ENCODE measurements at places on chromosomes 1 and 21.
A peak's percentile ranks its signal among the peaks of the same experiment; 100 is the strongest.

DNA sequence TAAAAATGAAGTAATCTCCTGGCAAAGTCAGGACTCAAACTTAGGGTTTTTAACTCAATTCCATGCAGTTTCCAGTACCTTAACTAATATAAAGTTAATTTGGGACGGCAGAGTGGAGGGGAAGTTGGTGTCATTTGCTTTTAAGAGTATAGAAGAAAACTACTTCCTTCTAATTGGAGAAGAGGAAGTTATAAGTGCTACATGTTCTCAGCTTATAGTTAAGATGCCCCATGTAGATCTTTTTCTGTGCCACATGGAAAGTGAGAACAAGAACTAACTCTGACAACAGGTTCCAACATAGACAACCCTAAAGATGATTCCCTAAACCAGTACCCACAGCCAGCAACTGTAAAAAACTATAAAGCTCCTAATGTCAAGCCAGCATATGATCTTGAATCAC is 11.5 kb downstream of the RRAGC start:
- no peak for ATAC-seq

DNA sequence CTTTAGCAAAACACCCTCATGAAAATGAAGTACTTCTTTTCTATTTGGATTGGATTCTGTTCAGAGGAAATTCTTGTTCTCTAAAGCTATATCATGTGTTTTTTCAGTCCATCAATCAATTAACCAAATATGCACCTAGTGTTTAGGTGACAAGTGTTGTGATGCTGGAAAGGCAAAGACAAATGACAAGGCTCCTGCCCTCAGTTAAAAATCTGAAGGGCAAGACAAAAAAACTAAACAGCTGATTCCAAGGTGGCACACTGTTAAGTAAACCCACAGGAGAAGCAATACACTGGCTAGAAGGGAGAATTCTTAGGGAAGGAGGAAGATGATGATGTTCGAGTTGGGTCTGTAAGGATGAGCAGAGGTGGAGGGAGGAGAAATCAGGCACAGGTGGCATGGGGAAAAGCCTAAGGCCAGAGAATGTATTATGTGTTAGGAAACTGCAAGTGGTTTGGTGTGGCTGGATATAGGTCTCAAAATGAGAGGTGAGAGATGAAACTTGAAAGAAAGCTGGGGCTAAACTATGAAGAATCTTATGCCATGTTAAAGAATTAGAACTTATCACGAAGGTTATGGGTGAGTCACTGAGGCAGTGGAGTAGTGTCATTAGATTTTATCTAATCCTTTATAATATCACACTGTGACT is 51.8 kb upstream of the GFI1 start:
- peak; percentile 39 for ATAC-seq

DNA sequence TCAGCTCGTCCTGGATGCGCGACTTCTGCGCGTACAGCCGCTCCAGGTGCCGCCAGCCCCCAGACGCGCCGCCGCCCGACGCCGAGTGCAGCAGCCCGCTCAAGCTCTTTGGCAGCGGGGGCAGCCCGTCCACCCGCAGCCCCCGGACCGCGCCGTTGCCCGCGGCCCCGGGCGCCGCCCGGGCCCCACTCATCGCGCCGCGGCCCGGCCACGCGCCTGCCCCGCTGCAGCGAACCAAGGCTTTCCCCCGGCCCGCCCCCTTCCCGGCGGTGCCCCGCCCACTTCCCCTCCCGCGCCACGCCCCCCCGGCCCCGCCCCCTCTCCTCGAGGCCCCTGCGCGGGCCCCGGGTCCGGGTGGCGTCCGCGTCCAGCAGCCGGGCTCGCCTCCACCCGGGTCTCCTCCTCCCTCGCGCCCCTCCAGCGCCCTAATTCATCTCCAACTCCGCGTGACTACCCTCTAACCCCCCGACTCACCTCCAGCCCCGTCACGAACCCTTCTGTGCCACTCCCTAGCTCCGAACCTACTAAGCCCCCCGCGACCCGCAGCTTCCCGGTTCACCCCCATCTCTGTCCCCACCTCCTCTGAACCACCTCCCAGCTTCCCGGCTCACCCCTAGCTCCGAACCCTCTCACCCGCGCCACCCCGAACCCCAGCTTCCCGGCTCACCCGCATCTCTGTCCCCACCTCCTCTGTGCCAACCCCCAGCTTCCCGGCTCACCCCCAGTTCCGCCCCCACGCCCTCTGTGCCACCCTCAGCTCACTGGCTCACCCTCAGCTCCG is at the start of gene FAM89A:
Gene FAM89A, minus strand, starts transcription at position 236 of the 781 bp plus-strand sequence. Its CDS starts 43 bp downstream, at position 193.
- ATAC-seq: peak; percentile 31

DNA sequence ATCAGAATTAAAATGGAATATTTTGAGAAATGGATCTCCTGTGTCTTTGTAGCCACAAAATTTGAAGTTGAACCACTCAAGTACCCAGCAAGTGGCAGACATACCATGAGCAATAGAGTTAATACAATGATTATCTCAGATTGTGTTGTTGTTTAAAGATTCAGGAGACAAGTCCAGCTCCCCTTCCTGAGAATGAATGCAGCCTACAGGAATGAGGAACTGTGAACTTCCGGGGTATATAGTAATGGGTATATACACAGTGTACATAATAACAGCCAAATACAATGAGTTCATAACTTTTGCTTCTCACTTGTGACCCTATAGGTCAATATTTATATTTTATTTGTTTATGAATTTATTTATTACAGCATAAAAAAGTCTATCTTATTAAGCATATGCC is 445.0 kb downstream of the SETD4 start:
- no peak for ATAC-seq

DNA sequence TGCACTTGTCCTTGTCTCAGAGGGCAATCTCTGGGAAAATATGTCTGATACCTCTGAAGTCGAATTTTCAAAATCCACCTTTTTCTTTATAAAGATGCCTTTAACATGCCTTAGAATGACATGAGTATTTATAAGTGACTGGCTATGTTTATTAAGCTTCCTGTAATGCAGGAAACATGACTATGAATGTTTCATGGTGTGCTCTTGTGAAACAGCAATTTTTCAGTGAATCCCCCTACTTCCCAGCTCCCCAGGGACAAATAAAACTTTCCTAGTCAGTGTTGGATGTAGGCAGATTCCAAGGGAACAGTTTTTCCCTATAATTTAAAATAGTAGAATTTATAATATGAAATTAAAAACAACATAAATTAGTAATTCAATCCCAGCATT is 437.0 kb downstream of the LMO4 start:
- ATAC-seq: no peak

DNA sequence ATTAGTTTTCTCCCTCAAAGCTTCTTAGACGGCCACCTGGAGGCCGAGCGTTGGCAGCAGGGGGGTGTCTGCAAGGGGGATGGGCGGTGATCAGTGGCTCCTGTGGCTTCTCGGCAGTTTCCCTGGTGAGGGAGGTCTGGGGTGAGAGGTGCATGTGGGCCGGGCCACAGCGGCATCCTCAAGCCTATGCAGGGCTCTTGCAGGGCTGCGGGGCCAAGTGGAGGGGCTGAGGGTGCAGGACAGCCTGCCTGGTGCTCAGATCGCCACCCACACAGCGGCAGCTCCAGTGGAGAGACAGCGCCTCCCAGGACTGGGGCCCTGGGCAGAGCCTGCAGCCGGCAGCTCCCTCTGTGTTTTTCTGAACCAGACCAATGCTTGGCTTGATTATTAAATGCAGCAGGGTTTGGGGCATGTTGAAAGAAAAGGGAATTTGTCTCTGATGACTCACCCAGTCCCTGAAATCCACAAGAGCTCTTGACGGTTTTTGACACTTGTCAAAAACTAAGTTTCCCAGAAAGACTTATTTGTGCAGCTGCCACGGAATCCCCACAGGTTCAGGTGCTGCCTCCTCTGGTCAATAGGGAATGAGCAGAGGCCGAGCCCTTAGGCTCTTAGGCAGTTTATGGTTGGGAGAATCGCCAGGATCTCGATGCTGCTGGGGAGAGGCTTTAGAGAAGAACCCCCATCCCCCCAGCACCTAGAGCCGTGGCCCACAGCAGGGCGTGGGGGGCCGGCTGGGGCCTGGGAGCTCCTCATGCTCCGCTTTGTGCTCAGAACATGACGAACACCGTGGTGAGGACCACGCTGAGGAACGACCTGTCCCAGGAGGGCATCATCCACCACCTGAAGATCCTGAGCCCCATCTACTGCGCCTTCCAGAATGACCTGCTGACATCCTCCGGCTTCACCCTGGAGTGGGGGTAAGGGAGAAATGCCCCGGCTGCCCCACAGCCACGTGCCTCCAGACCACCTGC is 54.7 kb downstream of the UMODL1 start:
- ATAC-seq: peak; percentile 55

DNA sequence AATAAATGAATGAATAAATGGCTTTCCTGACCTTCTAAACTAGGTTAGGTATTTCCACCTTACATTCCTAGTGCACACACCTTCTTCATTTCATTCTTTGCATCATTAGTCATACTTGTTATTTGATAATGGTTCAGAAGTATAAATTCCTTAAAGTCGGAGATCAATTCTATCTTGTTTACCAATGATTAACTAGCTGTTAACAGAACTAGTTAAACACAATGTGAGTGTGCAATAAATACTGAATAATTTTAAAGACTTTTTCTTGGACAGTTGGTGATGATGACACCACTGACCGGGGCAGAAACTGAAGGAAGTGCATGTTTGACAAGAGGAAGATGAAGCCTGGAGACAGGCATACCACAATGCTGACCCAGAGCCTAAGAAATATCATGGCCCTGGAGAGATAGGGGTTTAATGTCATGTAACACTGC is 207.1 kb upstream of the DEPDC1 start:
- no peak for ATAC-seq

- no peak for ATAC-seq
These were observed 379.8 kb downstream of the SIPA1L2 start for GRCh38 chr1:232249861-232250777.

GRCh38 chr1:24392604-24392946 is 21.0 kb downstream of the STPG1 start:
- no peak for ATAC-seq

- peak; percentile 93 for ATAC-seq
These were observed 191.2 kb downstream of the RERE start for GRCh38 chr1:8625981-8626898.

DNA sequence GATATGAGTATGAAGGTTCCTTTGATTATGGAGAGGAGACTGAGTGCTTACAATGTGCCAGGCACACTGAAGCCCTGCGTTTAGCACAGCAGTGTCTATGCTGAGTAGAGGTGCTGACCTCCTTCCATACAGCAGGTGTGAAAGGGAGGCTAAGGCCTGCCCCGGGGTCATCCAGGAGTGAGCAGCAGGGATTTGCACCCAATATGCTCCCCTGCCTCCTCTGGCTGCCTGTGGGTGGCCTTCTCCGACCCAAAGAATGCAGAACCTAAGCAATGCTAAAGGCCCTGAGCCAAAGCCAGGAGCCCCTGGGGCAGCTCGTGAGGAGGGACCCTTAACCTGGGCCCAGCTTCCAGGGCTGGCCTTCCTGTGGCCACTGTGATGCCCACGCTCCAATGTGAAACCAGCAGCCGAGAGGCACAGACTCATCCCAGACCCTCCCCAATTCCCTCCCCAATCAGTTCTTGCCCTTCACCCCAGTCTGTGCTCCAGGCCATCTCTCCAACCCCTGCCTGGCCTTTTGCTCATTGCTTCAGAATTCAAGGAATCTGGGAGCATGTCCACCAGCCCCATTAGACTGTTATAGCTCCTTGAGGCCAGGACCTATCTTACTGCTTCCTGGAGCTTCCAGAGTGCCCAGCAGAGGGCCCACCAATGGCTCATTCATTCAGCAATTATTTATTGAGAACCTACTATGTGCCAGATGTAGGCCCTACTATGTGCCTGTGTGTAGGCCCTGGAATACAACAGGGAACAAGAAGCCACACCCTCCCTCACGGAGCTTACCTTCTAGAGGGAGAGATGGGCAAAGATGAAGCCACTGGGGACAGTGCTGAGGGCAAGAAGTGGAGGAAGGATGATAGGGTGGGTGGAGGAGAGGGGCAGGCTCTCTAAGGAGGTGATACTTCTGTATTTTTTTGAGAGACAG is 53.3 kb downstream of the TAS1R2 start:
- peak; percentile 50 for ATAC-seq

- no peak for ATAC-seq
These were observed 21.4 kb upstream of the PTAFR start for GRCh38 chr1:28197682-28198415.

GRCh38 chr1:28144203-28145135 is 32.0 kb downstream of the PTAFR start:
- peak; percentile 20 for ATAC-seq

GRCh38 chr1:36223381-36223995 is 755 bp upstream of the THRAP3 start:
- ATAC-seq: peak; percentile 46

DNA sequence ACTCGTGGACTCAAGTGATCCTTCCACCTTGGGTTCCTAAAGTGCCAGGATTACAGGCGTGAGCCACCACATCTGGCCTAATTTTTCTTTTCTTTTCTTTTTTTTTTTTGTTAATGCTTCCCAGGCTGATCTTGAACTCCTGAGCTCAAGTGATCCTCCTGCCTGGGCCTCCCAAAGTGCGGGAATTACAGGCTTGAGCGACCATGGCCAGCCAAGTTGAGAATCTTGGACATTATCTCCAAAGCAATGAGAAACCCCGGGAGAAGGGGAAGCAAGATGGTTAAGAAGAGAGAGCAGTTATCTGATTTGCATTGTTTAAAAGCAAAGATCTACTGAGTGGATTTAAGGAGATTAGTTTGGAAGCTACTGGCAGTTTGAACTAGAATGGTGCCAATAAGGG is 9.1 kb downstream of the HIPK1 start:
- no peak for ATAC-seq

GRCh38 chr1:175690298-175690697 is 53.1 kb downstream of the TNR start:
- no peak for ATAC-seq

- ATAC-seq: no peak
These were observed 29.2 kb upstream of the PLCH2 start for GRCh38 chr1:2446861-2447260.

DNA sequence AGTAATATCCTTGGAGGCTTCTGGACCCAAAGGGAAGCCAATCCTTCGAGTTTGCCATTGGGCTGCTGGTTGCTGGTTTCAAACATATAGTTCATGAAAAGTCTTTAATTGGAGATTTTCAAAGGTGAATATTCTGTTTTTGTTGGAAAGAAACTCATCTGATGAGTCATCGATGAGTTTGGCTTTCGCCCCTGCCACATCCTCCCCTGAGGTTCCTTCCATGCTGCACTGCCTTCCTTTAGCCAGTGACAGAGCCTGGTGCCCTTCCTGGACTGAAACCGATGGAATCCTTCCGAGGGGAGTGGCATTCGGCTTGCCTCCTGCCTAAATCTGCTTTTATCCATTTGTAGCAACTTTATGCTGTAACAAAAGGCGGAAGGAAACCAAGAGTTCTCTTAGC is 550.0 kb downstream of the KIF26B start:
- ATAC-seq: peak; percentile 74

GRCh38 chr1:41609166-41609883 is 124.8 kb upstream of the EDN2 start:
- no peak for ATAC-seq

- no peak for ATAC-seq
These were observed 76.9 kb upstream of the B3GALT5 start for GRCh38 chr21:39535646-39536437.

DNA sequence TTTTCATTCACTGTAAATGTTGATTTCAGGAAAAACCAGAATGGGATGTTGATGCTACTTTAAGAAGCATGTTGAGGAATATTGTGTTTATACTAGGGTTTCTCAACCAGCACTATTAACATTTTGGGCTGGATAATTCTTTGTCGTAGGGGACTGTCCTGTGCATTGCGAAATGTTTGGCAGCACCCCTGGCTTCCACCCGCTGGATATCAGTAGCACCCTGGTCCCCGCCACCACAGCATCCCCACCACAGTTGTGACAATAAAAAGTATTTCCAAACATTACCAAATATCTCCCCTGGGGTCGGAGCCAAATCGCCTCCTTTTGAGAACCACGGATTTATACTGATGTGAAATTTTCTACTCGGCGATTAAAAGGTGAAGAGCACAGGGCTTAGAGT is 41.9 kb downstream of the BTG3 start:
- ATAC-seq: no peak

GRCh38 chr1:206941766-206942418 is 4.4 kb downstream of the PIGR start:
- no peak for ATAC-seq
